ENCODE measurements at places on chromosomes 3 and 15. TPM values are rescaled to one million over a fixed set of nuclear protein-coding genes. Genes with fewer than 3 reads are reported as not detected.

Gene KCNMB3
- 1.7 TPM for total RNA-seq

Gene WDR49
- total RNA-seq: not detected

Gene CDHR4
- 0.44 TPM for total RNA-seq

Gene RETNLB
- total RNA-seq: not detected

Gene CFAP161
- not detected for total RNA-seq

Gene MYZAP
- total RNA-seq: 1.2 TPM

Gene CATSPER2
- total RNA-seq: 0.96 TPM

Gene GABRB3
- total RNA-seq: 73.4 TPM

Gene CHST13
- total RNA-seq: 0.50 TPM

Gene BSN
- total RNA-seq: 0.16 TPM

Gene SLC15A2
- 0.07 TPM for total RNA-seq

Gene MOBP
- 0.06 TPM for total RNA-seq

Gene POLQ
- total RNA-seq: 6.3 TPM

Gene TMEM115
- total RNA-seq: 47.6 TPM

Gene C3orf49
- not detected for total RNA-seq

Gene BAHD1
- 12.3 TPM for total RNA-seq

Gene ELP6
- total RNA-seq: 26.6 TPM

Gene PLA2G4D
- total RNA-seq: not detected

Gene CTXND1
- 0.01 TPM for total RNA-seq

Gene DUOXA2
- not detected for total RNA-seq

Gene CD47
- 39.3 TPM for total RNA-seq

Gene TP63
- 0.37 TPM for total RNA-seq

Gene AP2M1
- 324 TPM for total RNA-seq

Gene TFG
- total RNA-seq: 150 TPM

Gene GMPS
- total RNA-seq: 81.6 TPM
